Esophagus mucosa (tissue), 1 donor: ENCODE measurements at places on chromosomes 13 and 19. TPM values are rescaled to one million over a fixed set of nuclear protein-coding genes. Genes with fewer than 3 reads are reported as not detected.
A peak's percentile ranks its signal among the peaks of the same experiment; 100 is the strongest.

DNA sequence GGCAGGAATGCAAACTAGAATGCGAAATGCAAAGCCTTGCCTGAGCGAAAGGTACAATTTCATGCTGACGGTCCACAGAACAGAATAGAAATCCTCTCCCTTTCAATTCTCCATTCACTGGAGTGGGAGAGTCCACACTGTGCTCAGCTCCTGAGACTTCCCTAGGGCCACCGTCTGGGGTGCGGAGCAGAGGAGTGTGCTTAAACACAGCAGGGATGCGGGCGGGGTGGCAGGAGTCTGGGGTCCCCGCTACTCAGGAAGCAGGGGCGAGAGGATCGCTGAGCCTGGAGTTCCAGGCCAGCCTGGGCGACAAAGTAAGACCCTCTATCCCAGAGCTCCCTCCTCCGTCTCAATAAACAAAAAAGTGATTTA lies 552 bp upstream of the ZNF816 start:
- peak; percentile 30 for ATAC-seq

- no peak for ATAC-seq
Observed at GRCh38 chr13:20175907-20176652, 15.2 kb upstream of the GJA3 start.

Gene RASGRP4
- total RNA-seq: 0.24 TPM

GRCh38 chr19:7287722-7288121 lies 6.5 kb downstream of the INSR start:
- no peak for ATAC-seq

DNA sequence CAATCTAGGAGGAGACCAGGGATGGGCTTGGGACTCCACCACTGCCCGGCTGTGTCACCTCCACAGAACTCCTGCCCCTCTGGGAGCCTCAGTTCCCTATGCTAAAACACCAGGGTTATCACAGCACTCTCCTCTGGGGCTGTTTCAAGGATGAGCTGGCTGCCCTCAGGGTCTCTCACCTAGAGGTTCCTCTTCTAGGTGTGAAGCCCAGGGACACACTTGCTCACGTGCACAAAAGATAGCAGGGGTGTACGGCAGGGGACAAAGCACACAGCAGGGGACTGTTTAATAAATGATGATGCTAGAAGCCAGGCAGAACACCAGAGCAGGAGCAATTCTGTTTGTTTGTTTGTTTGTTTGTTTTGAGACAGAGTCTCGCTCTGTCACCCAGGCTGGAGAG lies 16.8 kb upstream of the LYPD3 start:
- ATAC-seq: peak; percentile 11

- no peak for ATAC-seq
Observed at GRCh38 chr13:56586976-56587375, 553.7 kb upstream of the PRR20A start.

DNA sequence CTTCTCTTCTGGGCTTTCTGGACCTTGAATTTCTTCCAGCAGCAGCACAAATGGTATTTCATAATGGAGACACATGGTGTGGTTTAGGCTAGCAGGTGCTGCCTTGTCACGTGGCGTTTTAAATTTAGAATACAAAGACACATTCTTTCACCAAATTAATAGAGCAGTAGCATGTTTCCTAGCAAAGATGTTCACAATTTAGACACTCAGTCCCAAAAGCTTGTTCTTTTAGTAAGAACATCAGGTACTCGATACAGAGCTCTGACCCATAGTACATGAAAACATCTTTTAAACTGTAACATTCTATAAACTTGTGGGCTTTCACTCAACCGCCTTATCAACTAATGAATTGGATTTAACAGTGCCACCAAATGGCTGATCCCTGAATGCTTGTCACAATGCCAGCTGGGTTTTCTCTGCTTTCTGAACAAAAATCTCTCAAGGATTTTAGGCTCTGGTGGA lies 290.1 kb downstream of the DCLK1 start:
- no peak for ATAC-seq

DNA sequence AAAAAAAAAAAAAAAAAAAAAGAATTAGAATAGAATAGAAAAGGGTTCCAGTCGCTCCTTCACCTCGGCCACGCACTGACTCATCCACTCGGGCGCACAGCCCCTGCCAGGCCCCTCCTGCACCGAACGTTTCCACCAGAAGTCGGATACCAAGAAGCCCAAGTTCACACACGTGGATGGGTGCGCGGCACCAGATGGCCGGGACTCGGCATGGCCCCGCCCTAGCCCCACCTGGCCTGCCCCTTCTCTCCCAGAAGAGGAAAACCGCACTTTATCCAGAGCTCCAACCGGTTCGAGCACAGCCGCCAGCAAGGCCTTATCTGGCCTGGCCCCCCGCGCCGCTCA lies 5.9 kb downstream of the PRR36 start:
- ATAC-seq: peak; percentile 3

Gene MYBPC2
- total RNA-seq: 0.08 TPM

DNA sequence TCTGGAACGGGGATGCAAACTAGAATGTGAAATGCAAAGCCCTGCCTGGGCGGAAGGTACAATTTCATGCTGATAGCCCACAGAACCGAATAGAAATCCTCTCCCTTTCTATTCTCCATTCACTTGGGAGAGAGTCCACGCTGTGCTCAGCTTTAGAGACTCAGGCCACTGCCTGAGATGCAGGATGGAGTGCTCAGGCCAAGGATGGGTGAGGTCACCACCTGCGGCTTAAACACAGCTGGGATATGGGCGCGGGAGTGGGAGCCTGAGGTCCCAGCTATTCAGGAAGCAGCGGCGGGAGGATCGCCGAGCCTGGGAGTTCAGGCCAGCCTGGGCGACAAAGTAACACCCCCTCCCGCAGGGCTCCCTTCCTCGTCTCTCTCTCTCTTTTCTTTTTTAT lies 446 bp upstream of the ZNF83 start:
- no peak for ATAC-seq

GRCh38 chr19:16335226-16335625 lies 10.6 kb downstream of the KLF2 start:
- ATAC-seq: no peak

Gene PTGER1
- 0.44 TPM for total RNA-seq

Gene PLK5
- not detected for total RNA-seq

Gene ZNF90
- 0.96 TPM for total RNA-seq

Gene GPR12
- 0.16 TPM for total RNA-seq

Gene TMEM59L
- total RNA-seq: 0.28 TPM

- peak; percentile 70 for ATAC-seq
Observed at GRCh38 chr19:46704379-46705076, 12.4 kb downstream of the PRKD2 start.

Gene PCDH20
- 0.16 TPM for total RNA-seq

Gene DENND1C
- total RNA-seq: 1.3 TPM

- ATAC-seq: no peak
Observed at GRCh38 chr13:98274921-98275487, 97.9 kb upstream of the RNF113B start.

- no peak for ATAC-seq
Observed at GRCh38 chr19:40831502-40832430, 18.5 kb downstream of the CYP2A6 start.

- ATAC-seq: no peak
Observed at GRCh38 chr13:33381906-33382305, 96.4 kb upstream of the STARD13 start.

DNA sequence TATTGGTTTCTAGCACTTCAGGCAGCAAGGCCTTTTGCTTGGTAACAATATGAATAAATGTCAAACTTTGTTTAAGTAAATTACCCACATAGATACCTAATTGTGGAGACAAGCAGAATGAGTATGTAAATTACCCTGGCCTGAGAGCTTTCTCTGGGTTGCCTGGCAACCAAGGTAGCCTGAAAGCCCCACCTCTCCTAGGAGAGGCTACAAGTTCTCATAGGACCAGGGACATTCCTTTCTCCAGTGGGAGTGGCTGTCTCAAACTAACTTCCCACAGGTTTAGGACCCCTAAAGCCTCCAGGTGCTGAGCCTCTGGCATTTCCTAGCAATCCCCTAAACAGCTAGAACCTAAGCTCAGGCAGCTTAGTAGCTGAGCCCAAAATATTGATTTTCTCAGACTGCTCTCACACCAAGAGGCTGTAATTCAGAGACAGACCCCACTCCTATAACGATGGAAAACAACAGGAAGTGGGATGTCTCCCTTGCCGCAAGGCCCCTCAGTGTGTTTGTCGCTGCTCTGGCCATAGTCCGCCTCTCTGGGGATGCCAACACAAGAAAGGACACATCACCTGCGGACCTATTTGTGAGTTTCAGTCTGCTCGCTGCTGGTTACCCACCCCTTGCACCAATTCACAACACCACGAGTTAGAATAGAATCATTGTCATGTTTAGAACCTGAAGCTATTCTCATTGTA lies 207.3 kb downstream of the DLEU7 start:
- no peak for ATAC-seq
